Astrocyte (in vitro differentiated cells and primary cell): ENCODE measurements at places on chromosomes 6 and 20. TPM values are rescaled to one million over a fixed set of nuclear protein-coding genes. Genes with fewer than 3 reads are reported as not detected.

DNA sequence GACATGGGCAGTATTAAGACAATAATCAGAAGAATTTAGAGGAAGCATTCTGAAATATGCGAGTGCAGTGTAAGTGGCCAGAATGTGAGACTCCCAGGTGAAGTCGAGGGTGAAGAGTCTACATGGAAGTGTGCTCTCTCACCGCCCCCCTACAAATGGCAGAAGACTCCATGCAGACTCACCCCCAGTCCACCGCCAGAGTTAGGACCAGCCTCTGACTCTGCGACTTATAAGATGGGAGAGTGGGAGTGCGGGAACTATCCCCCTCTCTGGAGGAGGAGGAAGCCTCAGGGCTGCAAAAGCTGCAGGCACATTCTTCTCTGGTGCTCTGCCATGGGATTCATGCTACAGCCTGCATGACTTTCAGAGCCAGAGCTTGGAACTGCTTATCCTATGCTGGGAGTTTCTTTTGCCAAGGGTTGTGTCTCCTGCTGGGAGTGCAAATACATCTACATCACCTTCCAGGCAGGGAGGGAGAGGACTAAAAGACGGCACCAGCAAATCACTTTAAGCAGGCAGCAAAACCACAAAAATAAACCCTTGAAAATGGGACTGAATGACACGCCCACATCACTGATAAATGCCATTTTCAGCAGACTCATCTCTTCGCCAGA is 206.7 kb upstream of the SULF2 start:
- no peak for DNase-seq

GRCh38 chr6:2450546-2450945 is 205.1 kb upstream of the GMDS start:
- no peak for DNase-seq

DNA sequence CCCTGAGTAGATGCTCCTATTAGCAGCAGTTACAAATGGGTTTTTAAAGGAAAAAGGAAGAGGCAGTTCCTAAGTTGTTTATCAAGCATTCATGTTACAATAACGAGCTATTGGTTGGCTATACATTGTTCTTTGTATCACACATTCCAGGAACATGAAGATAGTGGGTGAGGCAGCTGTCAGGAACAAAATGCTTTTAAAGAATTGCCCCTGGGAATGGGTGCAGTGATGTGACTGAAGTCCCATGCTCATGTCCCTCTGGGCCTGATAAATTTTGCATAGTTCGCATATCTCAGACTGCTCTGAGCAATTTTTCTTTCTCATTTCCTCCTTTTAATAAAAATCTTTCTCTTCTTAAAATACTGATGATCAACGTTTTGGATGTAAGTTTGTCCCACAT is 3.7 kb downstream of the ENPP1 start:
- no peak for DNase-seq

GRCh38 chr6:47651505-47651944 is 46.9 kb upstream of the ADGRF4 start:
- DNase-seq, result peak; percentile 77

DNA sequence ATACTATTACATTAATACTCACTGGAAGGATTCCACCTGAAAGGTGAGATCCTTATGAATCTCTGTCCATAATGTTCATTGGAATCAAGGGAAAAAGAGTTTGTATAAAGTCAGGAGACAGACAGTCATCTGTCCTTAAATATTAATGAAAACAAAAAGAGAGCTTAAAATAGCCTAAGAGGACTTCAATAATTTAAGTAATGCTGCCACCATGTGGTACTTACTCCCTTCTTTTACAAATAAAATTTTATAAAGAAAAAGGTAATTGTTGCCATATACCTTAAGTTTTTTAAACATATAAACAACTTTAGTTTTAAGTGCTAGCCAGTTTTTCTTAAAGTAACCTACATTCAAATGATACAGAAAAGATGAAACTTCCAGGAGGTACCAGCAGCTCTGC is 5.1 kb downstream of the BLOC1S5 start:
- DNase-seq, result peak; percentile 22

DNA sequence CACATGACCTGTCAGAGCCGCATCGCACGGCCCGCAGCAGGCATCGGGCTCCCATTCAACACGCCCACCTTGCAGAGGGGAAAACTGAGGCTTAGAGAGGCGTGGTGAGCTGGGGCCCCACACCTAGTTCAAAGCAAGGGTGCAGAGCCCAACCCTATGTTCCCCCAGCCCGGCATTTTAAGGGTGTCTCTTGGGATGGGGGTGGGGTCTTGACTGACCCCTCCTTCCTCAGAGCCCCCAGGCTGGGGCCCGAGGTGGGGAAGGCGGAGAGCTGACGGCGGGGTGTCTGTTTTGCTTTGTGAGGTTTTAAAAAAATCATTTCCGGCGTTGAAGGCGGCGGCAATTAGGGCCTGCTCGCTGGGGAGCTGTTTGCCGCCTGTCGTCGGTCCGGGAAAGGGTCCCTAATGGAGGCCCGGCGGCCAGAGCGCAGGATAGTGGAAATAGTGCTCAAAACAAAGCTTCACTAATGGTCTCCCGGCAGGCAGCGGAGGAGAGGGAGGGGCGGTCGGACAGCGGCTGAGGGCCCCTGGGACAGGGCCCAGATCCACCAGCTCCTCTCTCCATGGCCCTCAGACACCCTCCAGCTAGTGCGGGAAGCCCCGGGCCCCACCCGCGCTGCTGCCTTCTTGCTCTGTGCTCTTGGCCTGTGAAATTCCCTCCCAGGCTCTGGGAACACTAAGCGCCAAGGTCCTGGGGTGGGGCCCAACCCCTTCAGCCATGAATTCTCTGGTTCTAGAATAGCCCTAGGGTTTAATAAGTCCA is 11.9 kb downstream of the VSTM2L start:
- DNase-seq, result no peak

DNA sequence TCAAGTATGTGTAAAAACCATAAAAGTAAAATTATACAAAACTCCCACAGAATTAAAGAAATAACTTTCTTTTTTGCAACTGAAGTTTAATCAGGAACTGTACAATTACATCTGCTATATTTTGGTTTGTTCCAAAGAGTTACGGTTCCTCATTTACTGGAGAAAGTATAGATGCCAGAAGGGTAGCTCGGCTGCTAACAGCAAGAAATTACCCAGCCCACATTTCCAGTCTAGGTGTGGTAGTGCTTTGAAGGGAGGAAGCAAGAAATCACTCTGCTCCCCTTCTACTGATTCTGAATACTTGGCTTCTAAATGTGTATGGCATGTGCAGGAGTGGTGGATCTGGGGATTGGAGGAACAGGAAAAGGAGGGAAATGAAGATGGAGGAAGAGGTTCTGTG is 441.3 kb downstream of the CDC5L start:
- no peak for DNase-seq

- DNase-seq, result no peak
Measured at GRCh38 chr6:63819831-63820230, 184.2 kb downstream of the PHF3 start.

- DNase-seq, result no peak
Measured at GRCh38 chr6:3336066-3336786, 77.5 kb downstream of the PSMG4 start.

GRCh38 chr6:111207141-111207858 is 120.0 kb downstream of the SLC16A10 start:
- DNase-seq, result no peak

DNA sequence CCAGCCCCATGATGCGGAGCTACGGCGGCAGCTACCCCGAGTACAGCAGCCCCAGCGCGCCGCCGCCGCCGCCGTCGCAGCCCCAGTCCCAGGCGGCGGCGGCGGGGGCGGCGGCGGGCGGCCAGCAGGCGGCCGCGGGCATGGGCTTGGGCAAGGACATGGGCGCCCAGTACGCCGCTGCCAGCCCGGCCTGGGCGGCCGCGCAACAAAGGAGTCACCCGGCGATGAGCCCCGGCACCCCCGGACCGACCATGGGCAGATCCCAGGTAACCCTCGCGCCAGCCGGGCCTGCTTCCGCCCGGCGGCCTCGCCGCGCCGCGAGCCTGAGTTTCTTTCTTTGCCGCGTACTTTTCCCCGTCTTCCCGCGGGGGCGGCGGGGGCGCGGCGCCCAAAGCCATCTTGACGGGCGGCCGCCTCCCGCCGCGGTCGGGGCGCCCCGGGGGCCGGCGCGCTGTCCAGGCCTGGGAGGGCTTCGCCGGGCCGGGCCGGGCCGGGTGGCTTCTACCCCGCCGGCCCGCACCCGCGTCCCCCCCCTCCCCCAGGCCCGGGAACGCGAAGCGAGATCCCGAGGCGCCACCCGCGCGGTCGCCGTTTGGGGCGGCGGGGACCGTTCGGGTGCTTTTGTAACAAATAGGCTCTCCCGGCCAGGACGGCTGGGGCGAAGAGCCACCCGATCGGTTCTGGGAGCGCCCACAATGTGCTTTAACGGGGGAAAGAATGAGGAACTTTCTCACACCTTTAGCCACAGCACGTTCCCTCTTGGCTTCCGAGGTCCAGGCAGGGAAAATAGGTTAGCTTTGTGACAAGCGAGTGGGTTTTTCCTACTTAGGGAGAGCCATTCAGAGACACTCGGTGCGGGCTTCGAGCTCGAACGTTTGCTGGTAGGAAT is 2.3 kb downstream of the ARID1B start:
- DNase-seq, result no peak

GRCh38 chr6:166437661-166438060 is 54.9 kb upstream of the MPC1 start:
- DNase-seq, result no peak

DNA sequence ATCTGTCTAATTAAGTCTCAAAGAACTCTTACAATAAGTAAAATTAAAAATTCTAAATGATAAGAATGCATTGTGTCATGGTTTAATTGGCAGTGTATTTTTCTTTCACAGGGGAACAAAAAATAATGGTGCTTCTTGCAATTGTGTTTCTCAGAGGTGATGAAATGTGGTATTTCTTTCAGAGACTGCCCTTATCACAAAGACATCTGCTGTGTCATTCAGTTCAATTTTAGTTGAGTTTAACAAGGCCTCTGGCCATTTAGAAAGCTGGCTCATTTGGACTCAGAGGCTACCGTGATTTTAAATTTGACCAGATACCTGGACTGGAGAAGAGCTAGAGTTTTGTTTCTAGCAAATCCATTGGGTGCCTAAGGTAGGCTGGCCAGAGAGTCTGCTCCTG is 23.6 kb upstream of the ZNF831 start:
- no peak for DNase-seq

- no peak for DNase-seq
Measured at GRCh38 chr20:60974441-60974945, 277.6 kb upstream of the CDH4 start.

GRCh38 chr20:5652626-5653553 is 97.3 kb upstream of the SHLD1 start:
- peak; percentile 94 for DNase-seq

GRCh38 chr6:49025273-49026240 is 437.5 kb downstream of the MMUT start:
- no peak for DNase-seq

GRCh38 chr6:127180426-127180825 is 62.0 kb downstream of the RSPO3 start:
- no peak for DNase-seq

GRCh38 chr6:148170286-148170685 is 172.4 kb upstream of the SASH1 start:
- DNase-seq, result no peak

- no peak for DNase-seq
Measured at GRCh38 chr6:138550346-138550767, 51.1 kb upstream of the NHSL1 start.

The EDN1 gene
- 54.8 and 64.4 TPM in 2 replicates for total RNA-seq

The SIRPB1 gene
- total RNA-seq, result not detected in 2 replicates

The NTSR1 gene
- 0.10 and 0.16 TPM in 2 replicates for total RNA-seq

The PRDM1 gene
- total RNA-seq, result 10.5 and 11.4 TPM in 2 replicates

The CD24 gene
- total RNA-seq, result 51.1 and 95.1 TPM in 2 replicates

The NEU1 gene
- 45.0 and 47.3 TPM in 2 replicates for total RNA-seq

The PRDM13 gene
- not detected in 2 replicates for total RNA-seq

The DEFB132 gene
- total RNA-seq, result not detected in 2 replicates

The MAK gene
- total RNA-seq, result 0.05 TPM in 1 of 2 replicates, not detected in the other

The TMEM244 gene
- total RNA-seq, result not detected in 2 replicates

The TJAP1 gene
- 26.6 and 28.3 TPM in 2 replicates for total RNA-seq

The SIRPD gene
- total RNA-seq, result not detected in 2 replicates

The RAB23 gene
- 21.4 and 22.3 TPM in 2 replicates for total RNA-seq

The CGA gene
- total RNA-seq, result 1.5 and 2.0 TPM in 2 replicates

The SLA2 gene
- 0.14 TPM in 1 of 2 replicates, not detected in the other for total RNA-seq
